NCI-H1436 treated with DMSO at 0.1 percent for 48 hours (cell line): ENCODE measurements at places on chromosomes 2 and 18.

DNA sequence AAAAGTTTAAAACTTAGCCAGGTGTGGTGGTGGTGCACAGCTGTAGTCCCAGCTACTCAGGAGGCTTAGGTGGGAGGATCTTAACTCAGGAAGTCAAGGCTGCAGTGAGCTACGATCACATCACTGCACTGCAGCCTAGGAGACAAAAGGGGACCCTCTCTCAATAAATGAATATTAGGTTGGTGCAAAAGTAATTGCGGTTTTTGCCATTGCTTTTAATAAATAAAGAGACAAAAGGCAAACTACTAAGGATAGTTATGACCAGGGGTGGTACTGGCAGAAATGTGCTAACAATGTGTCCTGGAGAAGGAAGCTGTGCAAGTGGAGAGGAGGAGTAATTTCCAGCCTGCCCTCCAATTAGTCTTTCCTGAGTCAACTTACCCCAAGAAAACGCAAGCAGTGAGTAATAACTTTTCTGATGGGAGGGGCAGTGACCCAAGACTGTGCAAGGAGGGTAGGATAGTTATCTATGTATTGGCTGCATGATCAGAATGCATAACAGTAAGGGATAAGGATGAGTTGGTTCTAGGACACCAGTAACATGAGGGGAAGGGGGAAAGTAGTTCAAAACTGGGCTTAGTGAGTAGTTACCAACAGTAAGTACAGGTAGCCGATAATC, 1.5 kb downstream of the EXOC6B start:
- no peak for DNase-seq

DNA sequence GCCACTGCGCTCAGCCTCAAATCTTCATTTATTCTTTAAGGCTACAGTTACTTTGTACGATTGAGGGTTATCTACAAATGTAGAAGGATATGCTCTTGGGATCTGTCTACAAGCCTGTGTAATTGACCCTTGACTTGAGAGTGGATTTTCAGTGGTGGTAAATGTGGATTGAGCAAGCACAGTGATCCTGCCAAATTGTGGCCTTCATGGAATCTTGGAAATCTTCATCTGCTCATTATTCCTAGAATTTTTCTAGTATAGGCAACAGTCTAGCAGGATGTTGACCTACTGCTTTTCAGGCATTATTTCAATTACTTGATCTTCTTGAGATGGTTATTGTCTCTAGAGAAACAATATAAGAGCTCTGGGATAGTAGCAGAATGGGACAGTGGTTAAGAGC, 226.1 kb upstream of the REV1 start:
- no peak for DNase-seq

DNA sequence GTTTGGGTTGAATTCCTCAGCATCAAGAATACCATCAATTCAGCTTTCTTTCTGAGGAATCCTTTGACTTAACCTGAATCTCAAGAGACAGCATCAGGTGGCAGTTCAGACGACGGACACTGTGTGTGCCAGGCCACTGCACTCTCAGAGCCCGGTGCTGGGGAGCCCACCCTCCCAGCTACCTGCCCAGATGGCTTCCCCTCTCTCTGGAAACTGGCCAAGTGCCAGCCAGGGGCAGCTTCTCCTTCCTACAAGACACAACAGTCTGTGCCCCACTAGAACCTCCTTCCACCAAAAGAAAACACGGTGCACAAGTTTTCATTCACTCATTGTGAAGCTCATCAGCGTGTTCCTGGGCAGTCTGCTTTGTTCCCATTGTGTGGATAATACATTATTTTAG, 28.5 kb downstream of the MAL start:
- DNase-seq, result no peak

GRCh38 chr2:39311469-39311868, 67.7 kb upstream of the CDKL4 start:
- no peak for DNase-seq

- DNase-seq, result no peak
Observed at GRCh38 chr18:39701055-39701783, 2135.6 kb upstream of the CELF4 start.

DNA sequence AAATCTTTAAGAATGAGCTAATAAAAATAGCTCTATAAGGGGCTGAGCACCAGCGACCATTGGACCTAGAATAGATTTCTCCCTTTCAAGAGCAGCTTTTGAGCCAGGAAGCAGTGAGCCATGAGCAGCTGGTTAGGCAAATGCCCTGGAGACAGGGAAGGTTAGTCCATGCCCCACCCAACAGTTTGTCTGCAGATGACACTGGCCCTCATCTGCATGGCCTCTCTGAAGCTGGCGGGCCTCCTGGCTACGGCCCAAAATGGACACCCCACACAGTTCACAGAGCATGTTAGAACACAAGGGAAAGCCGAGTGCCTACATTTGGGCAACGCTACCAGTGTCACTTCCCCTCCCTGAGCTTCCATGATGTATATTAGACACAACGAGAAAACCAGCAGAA, 201.1 kb downstream of the MGAT5 start:
- no peak for DNase-seq

GRCh38 chr2:238912228-238912915, 64.5 kb downstream of the TWIST2 start:
- DNase-seq, result no peak

DNA sequence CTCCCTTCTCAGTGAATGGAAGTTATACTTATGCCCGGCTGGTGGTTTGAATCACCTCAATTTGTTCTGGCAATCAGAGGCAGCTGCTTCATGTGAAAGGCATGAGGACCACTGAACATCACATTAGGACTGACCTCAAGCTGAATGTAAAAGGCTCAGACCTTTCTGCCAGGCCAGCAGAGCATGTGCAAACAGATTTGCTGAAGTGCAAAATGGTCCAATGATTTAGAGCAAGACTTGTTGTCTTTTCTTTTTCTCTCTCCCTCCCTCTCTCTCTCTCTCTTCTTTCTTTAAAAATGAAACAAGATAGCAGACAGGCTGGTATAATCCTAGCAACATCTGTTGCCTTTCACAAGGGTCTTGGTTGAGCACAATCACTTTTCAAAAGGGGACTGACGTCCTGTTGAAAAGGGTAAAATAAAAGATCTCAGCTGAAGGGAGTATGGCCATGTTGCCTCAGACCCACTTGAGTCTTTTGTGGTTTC, 13.3 kb upstream of the CDH7 start:
- DNase-seq, result no peak

DNA sequence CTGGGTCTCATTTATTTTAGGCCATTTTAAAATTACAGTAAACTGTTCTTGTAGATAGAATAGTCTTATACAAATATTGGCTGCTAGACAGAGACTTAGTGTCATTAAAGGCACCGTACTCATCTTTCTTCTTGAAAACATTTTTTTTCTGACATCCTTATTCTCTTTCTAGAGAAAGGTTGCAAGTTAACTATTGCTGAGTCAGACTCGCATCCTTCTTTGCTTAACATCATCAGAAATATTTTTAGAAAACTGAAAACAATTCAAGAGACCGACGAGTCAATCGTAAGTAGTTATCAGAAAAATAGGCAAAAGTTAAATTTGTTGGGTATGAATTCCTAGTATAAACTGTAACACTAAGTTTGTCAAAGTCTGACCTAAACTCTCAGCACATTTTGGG, 72.2 kb downstream of the HNMT start:
- DNase-seq, result no peak

DNA sequence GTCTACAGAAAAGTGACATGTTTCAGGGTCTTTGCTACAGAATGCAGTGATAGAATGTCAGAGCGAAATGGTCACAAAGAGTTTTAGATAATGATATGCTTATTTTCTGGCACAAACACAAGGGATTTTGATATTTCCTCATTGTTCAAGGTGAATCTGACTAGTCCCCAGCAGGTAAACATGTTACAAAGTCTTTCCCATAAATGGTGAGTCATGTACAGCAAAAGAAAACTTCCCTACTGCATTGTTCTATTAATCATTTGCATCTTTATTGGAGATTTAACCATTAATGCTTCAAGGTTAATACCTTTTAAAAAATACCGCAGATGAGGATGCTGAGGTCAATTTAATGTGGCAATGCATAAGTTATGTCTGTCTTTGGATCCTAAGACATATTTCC, 19.1 kb upstream of the TRIB2 start:
- DNase-seq, result no peak

GRCh38 chr2:98751748-98752147, 20.8 kb upstream of the MGAT4A start:
- DNase-seq, result no peak

- no peak for DNase-seq
Observed at GRCh38 chr2:88845772-88846661, 154.5 kb downstream of the RPIA start.

DNA sequence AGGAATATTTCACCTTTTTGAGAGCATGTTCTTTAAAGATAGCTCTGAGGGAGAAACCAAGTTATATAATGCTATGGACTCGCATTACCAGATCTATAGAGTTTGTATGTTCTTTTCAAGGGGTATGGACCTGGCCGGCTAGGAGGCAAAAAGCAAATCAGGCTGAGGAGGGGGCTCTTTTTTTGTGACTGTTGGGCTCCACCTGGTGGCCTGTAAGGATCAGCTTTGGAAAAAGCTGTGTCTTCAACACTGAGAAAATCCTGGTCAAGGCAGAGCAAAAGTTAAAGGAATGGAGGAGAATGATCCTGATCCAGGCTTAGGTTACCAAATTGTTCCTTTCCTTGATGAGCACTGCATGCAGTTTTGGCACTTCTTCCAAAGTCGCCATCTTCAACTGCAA, 180.5 kb downstream of the DIS3L2 start:
- DNase-seq, result no peak

- no peak for DNase-seq
Observed at GRCh38 chr18:50418650-50419049, 43.8 kb downstream of the SKA1 start.

GRCh38 chr2:12597610-12598009, 119.1 kb upstream of the TRIB2 start:
- DNase-seq, result no peak

DNA sequence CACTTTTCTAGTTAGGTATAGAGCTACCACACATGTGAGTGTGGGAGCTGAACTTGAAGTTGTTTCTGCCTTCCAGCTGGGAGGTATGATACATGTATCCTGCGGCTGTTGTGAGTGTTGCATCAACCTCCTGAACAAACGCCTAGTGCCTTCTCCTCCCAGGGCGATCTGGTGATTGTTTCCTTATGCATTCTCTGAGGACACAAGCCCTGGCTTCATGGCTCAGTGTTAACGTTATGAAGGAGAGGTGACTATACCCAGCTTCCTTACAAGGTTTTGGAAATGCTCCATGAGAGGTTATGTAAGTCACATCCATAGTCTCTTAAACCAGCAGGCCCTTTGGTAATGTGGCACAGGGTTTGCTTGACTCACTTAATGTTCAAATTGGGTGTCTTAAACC, 64.9 kb downstream of the SPRED2 start:
- no peak for DNase-seq

DNA sequence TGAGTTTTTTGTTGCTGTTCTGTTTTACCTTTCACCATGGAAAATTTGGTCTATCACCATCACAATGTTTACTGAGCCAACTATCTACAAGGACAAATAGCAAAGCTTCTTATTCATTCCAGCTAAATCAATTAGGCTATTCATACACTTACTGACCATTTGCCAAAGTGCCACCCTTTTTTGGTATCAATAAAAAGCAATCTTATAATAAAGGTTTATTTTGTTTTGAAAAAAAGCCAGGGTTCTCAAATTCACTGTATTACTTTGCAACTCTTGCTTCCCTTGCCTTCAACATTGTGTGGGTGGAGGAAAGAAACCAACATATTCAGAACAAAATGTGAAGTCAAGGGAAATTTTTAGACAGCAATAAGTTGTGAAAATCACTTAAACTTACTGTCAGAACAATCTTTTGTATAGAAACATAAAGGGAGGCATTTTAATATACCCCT, 15.3 kb downstream of the PELI1 start:
- no peak for DNase-seq

GRCh38 chr2:160156665-160157064, 43.4 kb downstream of the ITGB6 start:
- DNase-seq, result no peak

GRCh38 chr18:55268151-55268601, 308.9 kb upstream of the CCDC68 start:
- no peak for DNase-seq

DNA sequence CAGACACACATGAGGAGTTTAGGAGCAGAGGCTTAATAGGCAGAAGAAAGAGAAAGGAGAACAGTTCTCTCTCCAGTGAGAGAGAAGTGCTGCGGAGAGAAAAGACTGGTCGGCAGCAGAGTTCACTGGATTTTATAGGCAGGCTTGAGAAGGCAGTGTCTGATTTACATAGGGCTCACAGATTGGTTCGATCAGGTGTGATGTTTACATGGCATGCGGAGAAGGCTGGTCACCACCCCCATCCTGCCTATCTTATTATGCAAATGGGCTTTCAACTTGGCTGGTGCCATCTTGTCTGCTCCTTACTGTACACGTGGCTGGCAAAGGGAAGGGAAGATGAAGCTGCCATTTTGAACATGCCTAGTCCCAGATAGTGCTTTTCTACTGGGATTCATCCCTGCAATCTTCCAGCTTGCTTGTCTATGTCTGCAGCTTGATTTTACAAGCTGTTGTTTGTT, 113.4 kb downstream of the AP1S3 start:
- DNase-seq, result no peak

DNA sequence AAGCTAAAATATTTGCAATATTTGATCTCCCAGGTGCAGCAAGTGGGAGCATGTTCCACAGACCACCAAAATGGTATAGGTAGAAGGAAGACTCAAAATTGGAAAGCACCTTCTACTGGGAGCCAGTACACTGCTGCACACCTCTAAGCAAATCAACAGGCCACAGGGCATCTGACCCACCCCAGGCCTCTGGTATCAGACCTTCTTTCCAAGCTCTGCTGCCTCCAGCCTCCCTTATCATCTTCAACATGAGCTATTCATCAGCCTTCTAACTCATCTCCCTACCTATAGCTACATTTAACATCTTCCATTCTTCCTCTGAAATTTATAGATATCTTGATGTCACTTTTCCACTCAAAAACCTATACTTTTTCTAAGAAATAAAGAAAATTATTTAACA, 294.8 kb downstream of the ZEB2 start:
- no peak for DNase-seq

GRCh38 chr2:236975766-236976165, 109.9 kb upstream of the COPS8 start:
- no peak for DNase-seq

DNA sequence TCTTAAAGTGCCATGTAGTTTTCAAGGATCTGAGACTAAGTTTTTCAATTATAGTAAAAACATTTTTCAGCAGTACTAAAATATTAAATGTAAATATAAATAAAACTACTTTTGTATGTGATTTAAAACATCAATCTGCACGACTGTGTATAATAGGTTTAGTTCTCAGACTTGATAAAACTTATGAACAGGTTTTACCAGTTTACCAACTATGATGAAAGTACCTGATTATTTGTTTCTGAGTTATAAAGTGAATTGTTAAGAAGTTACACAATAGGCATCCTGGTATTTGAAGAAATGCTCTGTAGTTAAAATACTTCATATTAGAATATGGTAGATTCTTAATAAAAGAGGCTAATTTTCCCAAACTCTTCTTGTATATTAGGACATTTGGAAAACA, 14.8 kb downstream of the RELCH start:
- DNase-seq, result no peak
